ENCODE measurements at places on chromosomes 5 and 9.

DNA sequence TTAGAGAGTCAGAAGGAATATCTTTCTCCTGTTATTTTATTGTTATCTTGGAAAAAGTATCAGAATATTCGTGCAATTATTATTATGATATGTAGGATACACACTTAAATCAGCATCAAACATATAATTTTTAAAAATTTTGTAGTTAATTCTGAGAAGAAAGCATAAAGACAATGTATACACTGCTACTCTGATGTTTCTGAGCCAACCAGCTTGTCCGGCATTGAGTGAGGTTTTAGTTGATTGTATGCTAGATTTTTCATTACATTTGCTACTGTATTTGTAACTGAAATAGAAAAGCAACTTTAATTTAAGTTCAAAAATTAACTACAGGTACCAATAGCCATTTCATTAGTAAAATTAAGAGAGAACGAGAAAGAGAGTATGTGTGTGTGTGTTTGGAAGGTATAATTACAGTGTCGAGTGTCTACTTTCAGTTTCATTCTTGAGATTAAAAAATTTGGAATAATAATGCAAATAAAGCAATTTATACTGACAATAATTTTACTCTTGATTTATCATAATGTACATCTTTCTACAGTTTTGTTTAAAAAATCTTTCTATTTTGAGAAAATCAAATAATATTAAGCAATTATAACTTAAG lies 160.4 kb upstream of the CDH12 start:
- no peak for DNase-seq

GRCh38 chr5:73088026-73088425 lies 32.3 kb upstream of the TMEM171 start:
- DNase-seq: no peak

- DNase-seq: no peak
Measured at GRCh38 chr9:132943651-132944293, 644 bp downstream of the TSC1 start.

GRCh38 chr5:170426149-170426767 lies 37.1 kb upstream of the KCNMB1 start:
- no peak for DNase-seq

- DNase-seq: no peak
Measured at GRCh38 chr9:73194284-73194683, 42.6 kb downstream of the ANXA1 start.

- DNase-seq: no peak
Measured at GRCh38 chr5:168939156-168939800, 360.1 kb upstream of the PANK3 start.

DNA sequence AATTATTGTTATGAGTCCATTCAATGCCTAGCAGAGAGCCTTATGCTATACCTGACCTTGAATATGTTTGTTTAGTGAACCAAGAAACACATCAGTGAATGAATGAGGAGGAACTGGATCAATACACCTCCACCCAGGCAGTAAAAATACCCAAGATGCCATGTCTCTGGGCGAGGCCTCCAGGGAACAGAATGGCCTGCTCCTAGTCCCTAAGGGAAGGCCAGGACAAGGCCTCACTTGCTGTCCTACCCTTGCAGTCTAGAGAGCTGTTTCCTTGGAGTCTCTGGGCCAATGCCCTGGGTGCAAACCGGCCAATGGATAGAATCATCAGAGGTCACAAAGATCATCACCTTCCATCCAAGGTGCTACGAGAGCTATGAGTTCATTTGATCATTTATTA lies 26.1 kb downstream of the TNIP1 start:
- DNase-seq: no peak

GRCh38 chr5:142334538-142334937 lies 9.7 kb upstream of the SPRY4 start:
- no peak for DNase-seq

DNA sequence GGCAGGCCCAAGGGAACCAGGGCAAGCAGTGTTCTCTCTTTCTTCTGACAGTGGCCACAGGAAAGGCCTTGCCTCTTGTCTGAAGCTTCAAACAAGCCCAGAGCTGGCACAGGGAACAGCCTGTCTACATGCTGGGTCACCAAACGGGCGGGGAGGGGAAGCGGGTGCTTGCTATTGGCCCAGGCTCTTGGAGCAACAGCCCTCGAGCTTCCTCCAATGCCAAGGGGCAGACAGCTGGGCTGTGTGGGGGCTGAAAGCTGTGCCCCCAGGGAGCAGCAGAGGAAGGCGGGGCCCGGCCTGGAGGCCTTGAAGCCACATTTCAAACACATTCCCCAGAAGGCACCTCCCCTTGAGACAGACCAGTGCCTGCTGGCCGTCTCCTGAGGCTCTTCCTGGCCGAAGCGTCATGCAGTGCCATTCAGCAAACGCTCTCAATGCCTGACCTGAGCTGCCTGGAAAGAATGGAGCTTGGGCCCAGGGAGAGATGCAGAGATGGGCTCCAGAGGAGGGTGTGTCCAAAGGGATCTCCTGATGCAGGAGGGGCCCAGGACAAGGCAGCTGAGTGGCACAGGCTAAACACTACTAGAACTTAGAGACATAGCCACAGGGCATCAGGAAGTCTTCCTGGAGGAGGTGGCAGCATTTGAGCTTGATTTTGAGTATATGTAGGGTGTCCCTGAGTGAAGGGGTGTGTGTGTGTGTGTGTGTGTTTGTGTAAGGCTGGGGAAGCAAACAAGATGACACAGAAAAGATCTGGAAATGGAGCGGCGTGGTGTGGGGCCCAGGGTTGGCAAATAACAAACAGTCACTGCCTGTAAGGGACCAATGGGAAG lies 2.5 kb downstream of the FIBCD1 start:
- no peak for DNase-seq

GRCh38 chr5:15959370-15960164 lies 220.0 kb downstream of the MARCHF11 start:
- DNase-seq: no peak

DNA sequence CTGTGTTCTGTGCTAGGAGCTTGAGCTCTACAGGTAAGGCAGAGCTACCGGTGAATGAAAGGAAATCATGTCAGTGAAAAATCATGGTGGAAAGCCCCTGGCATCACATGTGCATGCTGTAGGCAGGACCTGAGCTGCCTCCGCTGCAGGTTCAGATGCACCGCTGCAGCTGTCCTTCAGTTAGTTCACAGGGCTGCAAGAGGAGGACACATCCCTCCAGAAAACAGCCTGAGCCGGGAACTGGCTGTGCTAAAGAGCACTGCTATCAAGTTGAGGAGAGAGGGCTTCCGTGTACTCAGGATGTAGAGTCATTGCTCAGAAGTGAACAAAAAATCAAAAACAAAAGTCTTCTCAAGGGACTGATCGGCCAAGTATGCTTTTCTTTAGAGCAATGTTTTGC lies 138.6 kb downstream of the ERCC6L2 start:
- peak; percentile 44 for DNase-seq

GRCh38 chr9:36151316-36152210 lies 15.0 kb downstream of the GLIPR2 start:
- DNase-seq: peak; percentile 90

GRCh38 chr5:157356576-157356975 lies 90.7 kb downstream of the CYFIP2 start:
- DNase-seq: no peak

GRCh38 chr9:110047232-110047954 lies 160.6 kb downstream of the C9orf152 start:
- DNase-seq: no peak

DNA sequence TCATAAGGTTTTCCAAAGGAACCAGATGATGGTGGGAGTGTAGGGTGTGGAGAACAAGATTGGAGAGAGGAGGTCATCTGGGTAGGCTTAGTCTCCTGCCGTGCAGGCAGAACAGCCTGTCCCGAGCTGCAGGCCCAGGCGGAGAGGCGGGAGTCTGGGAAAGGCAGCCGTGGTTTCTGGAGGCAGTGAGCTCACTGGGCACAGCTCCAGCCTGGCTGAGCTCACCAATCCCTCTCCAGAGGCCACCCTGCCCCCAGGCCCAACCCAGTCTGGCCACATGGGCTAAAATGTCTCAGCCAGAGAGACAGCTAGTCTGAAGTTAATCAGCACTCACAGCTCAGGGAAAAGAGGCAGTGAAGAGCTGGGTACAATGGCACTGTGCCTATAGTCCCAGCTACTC lies 12.3 kb downstream of the P4HA2 start:
- no peak for DNase-seq

DNA sequence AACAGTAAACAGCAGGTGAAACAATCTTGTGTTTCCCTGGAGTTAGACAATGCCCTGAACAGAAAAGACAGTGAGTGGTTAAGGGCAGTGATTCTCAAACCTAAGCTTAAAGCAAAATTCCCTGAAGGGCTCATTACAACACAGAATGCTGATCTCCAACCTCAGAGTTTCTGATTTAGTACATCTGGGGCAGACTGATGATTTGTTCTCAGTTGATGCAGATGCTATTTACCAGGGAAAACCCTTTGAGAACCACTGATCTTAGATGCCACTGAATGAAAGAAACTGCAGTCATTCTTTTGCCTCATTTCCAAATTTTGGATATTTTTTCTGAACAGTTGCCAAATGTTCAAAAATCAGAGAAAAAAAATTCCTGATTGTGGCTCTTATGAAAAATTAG lies 18.7 kb upstream of the ADAM19 start:
- DNase-seq: no peak

DNA sequence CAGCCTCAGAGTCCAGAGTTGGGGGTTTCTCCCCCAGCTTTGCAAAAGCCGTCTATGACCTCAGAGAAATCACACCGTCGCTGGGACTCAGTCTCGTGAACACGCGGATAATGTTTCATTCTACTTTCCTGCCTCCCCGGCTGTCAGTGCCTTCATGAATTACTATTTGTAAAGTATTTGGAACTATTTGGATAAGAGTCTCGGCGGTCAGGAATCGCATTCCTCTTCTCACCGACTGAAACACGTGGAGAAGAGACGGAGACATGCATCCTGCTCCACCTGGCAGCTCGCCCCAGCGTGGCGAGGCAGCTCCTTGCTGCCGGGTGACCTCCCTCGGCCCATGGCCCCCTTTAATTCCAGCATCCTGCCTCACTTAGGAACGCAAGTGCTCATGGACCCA lies 23.9 kb downstream of the IRX2 start:
- DNase-seq: no peak

DNA sequence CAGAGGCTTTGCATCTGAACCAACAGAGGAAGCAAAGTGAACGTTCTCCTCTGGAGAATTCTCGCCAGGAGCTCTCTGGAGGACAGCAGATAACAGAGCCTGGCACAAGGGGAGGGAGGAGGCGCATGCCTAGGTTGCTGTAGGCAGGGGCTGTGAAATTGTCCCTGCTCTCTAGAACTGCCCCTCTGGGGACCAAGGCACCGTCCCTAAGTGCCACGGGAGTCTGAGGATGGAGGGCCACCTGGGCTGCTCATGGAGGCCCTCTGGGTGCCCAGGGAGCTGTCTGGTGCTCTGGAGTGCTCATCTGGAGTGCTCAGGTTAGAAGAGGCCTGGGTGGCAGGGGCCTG lies 77.6 kb downstream of the CACNA1B start:
- no peak for DNase-seq

DNA sequence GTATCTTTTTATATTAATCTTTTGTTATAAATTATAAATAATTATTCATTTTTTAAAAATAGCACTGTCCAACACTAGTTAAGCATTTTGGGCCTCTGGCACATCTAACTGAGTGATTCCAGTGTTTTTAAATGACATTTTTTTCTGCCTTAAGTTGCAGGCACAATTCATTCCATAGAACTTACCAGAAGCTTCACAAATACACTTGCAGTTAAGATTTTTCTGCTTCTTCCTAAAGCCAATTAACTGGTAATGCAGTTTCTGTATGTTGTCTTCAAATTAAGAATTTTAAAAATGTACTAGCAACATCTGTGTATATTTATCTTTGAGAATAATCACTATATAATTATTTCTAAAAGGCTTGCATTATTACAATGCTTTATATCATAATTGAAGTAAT lies 11.2 kb upstream of the NFIB start:
- no peak for DNase-seq

- no peak for DNase-seq
Measured at GRCh38 chr5:17004441-17005106, 68.5 kb upstream of the MYO10 start.

DNA sequence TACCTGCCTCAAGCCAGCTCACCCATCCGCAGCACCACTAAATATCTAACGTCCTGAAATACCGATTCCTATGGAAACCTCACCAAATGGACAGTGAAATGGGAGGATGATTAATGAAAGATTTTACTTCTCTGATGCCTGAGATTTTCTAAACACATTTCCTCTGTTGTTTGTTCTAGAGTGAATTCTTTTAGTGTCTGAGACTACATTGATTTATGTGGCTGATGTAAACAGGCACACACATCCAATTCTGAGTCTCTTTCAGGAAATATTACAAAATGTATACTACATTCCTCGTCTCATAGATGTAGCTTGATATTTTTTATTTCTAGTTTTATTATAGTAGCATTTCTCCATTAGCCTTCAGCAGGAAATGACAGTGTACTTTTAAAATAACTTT lies 20.5 kb upstream of the ADCY2 start:
- DNase-seq: no peak

- no peak for DNase-seq
Measured at GRCh38 chr9:113919382-113919781, 43.3 kb downstream of the ZNF618 start.

- no peak for DNase-seq
Measured at GRCh38 chr5:133685402-133686018, 73.2 kb upstream of the FSTL4 start.

GRCh38 chr5:171188016-171188415 lies 121.0 kb upstream of the TLX3 start:
- no peak for DNase-seq

- DNase-seq: no peak
Measured at GRCh38 chr5:95153511-95153910, 131.4 kb downstream of the MCTP1 start.

DNA sequence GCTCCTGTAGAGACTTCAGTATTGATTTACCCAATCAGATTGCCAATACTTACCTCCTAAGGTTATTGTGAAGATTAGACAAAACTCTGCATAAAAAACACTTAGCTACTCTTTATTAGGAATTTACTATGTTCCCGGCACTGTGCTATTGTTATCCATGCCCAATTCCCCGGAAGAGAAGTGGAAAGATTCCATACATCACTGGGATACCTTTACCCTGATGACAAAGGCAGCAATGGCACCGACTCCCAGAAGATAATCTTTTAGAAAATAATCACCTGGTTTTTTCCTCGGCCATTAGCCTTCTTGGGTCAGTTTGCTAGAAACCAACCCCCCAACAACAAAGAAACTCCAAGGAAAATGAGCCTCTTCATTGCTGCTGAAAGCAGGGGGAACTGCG lies 226.0 kb downstream of the SNX18 start:
- DNase-seq: no peak

- no peak for DNase-seq
Measured at GRCh38 chr5:96426831-96427230, 6.2 kb downstream of the PCSK1 start.

DNA sequence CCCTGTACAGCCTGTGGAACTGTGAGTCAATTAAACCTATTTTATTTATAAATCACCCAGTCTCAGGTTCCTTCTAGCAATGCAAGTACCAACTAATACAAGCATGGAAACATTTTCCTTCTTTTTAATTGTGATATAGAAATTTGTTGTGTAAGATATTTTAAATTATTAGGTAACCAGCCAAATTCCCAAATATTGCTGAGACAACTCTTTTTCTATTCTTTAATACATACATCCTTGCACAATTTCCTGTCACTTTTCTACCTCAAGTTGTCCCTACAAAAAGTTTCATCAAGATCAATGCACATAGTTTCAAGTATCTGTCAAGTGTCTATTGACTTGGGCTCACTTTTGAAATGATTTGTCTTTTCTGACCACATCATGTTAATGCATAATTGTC lies 488.6 kb downstream of the ACTL7B start:
- no peak for DNase-seq
